ENCODE measurements at places on chromosomes 7 and 10. TPM values are rescaled to one million over a fixed set of nuclear protein-coding genes. Genes with fewer than 3 reads are reported as not detected.

OPN1SW gene
- polyA plus RNA-seq, result not detected

STK17A gene
- polyA plus RNA-seq, result 33.4 TPM

SPDYE11 gene
- polyA plus RNA-seq, result not detected

POLR2J2 gene
- polyA plus RNA-seq, result 3.0 TPM

FZD8 gene
- polyA plus RNA-seq, result 4.1 TPM

MASTL gene
- polyA plus RNA-seq, result 4.4 TPM

COX19 gene
- polyA plus RNA-seq, result 8.9 TPM

Data from spleen (tissue), 13 donors.